CD4-positive, alpha-beta T cell treated with Interleukin-6 at 100 ng/mL for 8 hours (primary cell): ENCODE measurements at places on chromosomes 4 and X.

GRCh38 chrX:23616361-23616760 lies 50.9 kb upstream of the PRDX4 start:
- DNase-seq, result no peak

DNA sequence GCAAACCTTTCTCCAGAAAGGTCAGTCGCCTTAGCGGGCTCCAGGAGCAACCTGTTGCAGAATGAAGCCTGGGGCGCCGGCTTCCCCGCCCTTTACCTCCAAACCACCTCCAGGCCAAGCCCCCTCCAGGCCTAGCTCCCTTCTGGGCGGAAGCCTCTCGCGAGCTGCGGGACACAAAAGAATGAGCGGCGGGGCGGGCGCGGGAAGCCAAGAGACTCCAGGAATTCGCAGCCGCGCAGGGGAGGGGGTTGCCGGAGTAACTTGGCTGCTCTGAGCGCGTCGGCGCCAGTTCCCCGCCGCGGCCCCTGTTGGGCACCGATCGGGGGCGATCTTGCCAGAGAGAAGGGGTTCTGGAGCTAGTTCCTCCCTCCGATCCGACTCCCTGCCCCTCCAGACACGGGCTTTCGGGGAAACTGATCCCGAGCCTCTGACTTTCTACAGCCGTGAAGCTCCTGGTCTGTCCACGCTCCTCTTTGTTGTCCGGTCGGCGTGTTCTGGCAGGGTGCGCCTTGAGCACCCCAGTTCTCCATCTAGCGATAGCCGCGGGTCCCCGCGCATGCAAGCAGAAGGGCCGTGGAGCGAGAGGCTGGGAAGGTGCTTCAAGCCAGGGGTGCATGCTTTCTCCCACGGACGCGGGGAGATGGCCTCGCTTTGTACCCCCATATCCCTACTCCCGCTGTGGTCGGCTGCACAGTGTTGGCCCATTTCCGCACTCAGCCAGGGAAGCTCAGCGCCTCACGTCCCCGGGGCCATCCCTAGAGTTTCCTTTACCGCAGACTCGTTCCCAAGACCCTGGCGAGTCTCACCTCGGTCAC lies 1.2 kb downstream of the PROM1 start:
- no peak for DNase-seq

- no peak for DNase-seq
These were observed 147.3 kb downstream of the USP46 start for GRCh38 chr4:52511825-52512224.

- no peak for DNase-seq
These were observed 116.0 kb upstream of the RPS6KA3 start for GRCh38 chrX:20382518-20383297.

DNA sequence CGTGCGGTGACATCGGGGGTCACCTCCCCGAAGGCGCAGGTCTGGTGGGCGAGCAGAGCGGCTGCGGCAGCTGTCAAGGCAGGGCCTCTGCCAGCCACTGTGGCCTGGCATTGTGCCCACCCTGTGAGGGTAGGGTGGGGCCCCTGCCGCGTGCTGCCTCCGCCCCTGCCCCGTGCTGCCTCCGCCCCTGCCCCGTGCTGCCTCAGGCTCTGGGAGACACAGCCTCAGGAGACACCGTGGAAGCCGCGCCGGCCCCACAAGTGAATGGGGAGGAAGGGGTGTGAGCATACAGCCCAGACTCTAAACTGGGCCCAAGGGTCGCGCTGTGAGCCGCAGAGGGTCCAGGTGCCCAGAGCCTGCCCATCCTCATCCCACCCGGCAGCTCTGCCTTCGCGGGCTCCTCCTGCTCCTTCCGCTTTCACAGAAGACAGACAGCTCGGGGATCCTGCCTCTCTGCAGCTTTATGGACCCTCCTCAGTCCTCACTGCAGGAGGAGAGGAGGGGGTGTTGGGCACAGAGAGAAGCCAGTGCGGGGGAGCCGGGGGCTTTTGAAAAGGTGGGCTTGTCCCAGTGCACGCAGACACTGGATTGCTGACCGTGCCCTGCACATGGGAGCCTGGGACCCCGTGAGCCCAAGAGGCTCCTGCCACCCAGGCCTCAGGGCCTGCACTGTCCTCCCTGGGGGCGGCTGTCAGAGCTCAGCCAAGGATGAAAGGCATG lies 27.4 kb downstream of the PCGF3 start:
- no peak for DNase-seq

GRCh38 chrX:95539041-95539440 lies 1145.6 kb upstream of the DIAPH2 start:
- no peak for DNase-seq

DNA sequence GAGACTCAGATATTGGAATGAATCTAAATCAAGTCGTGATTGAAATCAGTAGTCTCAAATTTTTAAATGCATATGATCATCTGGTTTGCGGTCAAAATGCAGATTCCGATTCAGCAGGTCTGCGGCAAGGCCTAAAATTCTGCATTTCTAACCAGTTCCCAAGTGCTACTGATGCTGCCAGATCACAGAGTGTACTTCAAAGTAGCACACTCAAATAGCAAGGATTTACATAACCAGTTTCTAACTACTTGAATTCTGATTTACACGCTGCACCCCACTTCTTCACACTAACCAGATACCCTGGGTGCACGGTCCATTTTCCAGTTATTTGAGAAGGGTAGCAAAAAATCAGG lies 752 bp downstream of the MBTPS2 start:
- DNase-seq, result no peak

- DNase-seq, result peak; percentile 19
These were observed 33.5 kb upstream of the RASSF6 start for GRCh38 chr4:73653695-73654106.

DNA sequence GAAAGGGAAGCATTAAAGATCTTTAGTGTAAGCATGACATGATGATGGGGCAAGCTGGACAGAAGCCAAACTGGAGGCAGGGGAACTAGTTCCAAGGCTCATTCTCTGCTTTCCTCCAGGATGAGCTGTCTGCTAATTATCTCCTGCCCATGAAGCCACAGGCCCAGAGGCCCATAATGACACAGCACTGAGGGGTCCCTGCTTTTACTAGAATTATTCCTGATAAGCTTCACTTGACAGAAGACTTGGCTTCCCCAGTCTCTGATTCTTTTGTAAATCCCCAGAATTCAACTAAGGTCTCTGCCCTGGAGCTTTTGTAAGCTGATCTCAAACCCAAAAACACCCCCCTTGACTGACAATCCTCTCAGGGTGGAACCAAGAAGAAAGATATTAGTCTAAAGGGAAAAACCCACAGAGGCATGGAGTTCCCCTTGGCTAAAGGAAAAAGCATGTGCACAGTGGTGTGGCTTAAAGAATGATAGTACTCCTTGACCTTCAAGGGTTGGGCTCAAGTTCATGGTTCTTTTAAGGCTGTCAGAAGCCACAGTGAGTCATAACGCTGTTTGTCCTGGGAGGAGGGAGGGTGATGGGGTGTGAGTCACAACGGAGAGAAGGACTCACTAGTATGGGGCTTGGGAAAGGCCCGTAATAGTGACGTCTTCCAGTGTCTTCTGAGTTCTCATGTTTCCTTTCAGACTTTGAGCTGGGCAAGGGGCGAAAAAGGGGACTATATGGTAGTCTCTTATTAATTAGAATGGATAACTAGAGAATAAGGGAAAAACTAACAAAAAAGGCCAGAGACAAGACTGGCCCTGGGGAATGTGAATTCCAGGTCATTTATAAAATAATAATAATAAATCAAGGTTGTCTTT lies 146.0 kb upstream of the CPEB2 start:
- peak; percentile 5 for DNase-seq

GRCh38 chr4:182604161-182604622 lies 313.0 kb downstream of the DCTD start:
- DNase-seq, result no peak

DNA sequence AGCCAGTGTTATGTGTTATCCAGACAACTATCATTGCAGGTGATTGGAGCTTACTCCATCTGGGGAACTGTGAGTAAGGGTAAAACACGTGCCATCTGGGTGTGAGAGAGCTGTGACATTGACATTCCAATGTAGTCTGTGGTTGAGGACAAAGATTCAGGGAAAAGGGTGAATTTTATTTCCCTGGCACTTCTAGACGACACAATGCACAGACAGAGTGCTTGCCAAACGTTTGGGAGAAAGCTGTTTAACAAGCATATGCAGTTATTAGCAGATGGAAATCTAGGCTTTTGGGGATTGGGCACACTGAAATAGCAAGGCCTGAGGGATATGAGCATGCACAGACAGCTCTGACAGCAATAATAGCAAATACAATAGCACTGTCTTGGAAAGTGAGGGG lies 21.3 kb upstream of the CTSO start:
- DNase-seq, result no peak

DNA sequence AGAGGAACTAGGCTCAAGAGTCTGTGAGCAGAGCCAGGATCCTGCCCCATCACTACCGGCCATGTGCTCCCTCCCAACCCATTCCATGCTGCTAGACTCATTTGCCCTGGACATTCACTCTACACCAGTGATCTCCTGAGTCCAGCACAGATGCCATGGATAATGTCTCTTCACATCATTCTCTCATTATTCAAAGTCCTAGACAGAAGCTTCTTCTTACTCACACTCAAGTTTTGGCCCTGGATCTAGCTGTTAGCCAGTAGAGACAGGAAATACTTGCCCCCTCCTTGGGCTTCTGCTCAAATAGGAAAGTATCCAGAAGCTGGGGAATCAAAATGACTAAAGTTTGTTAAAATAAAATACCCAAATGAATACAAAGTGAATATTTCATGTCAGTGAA lies 266.8 kb upstream of the LDB2 start:
- DNase-seq, result no peak

DNA sequence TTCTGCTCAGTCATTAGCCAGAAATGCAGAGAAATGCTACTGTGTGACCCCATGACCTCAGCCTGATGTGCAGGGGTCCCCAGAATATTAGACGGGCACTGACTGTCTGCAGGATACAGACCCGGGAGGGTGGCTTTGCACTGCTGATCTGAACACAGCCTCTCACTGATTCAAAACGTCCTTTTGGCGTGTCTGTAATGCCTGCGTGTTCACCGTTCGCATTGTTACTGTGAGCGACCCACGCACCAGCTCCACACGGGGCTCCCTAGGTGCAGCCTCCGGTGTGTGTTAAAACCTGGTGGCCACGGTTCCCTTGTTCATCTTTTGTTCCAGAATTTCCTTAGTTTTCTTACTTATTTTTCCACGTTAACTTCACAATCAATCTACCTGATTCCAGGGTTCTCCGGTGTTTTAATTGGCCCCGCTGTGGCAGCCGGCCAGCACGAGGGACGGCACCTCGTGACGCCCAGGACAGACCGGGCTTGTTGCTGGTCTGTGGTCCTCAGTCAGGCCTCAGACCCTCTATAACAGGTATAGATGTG lies 32.0 kb upstream of the SPON2 start:
- DNase-seq, result no peak

DNA sequence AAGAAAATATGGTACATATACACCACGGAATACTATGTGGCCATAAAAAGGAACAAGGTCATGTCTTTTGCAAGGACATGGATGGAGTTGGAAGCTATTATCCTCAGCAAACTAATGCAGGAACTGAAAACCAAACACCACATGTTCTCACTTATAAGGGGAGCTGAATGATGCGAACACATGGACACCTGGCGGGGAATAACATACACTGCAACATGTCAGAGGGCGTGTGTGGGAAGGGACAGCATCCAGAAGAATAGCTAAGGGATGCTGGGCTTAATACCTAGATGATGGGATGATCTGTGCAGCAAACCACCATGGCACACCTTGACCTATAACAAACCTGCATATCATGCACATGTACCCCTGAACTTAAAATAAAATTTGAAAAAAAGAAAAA lies 19.5 kb upstream of the CNKSR2 start:
- DNase-seq, result no peak

- no peak for DNase-seq
These were observed 4.1 kb downstream of the APEX2 start for GRCh38 chrX:55004231-55004630.

DNA sequence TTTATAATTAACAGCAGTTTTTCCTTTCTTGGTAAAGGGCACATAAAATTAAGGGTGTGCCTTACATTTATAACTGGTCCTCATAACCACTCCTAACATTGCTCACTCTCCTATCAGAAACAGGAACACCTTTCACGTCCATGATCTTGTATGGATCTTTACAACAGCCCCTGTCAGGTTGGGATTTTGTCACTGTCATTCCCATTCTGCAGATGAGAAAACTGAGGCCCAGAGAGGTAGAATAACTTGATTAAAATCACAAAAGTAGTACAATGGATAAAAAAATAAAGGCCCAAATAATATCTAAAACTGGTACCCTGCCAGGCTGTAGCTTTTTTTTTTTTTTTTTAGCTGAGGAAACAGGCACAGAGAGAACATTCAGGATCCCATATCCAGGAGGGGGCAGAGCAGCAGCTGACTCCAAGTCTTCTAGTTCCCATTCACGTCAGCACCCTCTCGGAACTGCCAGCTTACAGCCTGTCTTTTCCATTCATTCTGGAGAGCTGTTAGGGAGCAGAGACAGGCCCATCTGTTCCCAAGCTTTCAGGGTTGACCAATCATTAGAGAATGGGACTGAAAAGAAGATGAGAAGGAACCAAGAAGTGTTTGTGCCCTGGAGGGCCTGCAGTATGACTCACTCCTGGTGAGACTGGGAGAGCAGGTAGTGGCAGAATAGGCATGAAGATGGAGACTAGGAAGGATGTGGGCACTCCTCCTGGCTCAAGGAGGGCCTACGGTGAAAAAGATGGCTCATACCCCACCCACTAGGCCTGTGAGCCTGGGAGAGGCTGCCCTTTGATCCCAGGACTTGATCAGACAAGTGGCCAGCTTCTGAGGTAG lies 7.3 kb downstream of the SUV39H1 start:
- DNase-seq, result no peak

GRCh38 chr4:6369924-6370645 lies 100.4 kb downstream of the WFS1 start:
- DNase-seq, result no peak

DNA sequence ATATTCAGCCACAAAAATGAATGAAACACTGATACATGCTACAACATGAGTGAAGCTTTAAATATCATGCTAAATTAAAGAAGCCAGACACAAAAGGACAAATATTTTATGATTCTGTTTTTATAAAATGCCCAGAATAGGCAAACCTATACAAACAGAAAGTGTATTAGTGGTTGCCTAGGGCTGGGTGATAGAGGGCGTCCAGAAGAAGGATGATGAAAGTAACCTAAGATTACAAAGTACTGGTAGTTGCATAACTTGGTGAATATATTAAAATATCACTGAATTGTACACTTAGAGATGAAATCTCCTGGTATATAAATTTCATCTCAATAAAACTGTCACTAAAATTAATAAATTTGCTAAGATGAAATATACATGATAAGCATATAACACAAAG lies 67.5 kb downstream of the FBXW7 start:
- DNase-seq, result no peak

DNA sequence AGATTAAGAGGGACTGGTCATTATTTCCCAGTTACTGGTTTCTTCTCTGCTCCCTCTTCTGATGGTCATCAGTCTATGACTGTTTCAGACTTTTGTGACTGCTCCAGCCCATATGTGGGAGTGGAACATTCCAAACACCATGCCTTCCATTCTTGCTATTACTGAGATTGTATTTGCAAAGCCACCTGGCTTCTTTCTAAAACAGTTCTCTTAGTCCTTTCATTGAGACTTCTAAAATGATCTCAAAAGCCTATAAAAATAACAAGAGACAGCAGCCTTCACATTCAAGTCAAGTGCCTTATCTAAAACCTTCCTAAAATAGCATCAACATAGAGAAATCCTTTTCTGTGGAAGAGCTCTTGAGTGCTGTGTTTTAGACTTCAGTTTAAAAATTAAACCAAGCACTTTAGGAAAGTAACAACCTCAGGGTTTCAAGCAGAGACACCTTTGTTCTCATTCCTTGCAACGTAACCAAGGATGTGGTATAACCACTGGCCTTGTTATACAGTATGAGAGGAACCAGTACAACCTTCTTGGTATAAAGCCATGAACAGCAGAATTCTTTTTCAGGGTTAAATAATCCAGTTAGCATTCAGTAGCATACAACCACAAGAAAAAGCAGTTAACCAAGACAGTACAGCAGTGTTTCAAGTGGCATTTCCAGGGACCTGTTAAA lies 97.1 kb downstream of the NFKB1 start:
- peak; percentile 59 for DNase-seq
